ENCODE measurements at places on chromosomes 1 and 21.
A peak's percentile ranks its signal among the peaks of the same experiment; 100 is the strongest.

GRCh38 chr1:182244451-182244850 is 147.1 kb downstream of the GLUL start:
- no peak for DNase-seq

- DNase-seq: no peak
These were observed 8.0 kb upstream of the SELE start for GRCh38 chr1:169741666-169742394.

DNA sequence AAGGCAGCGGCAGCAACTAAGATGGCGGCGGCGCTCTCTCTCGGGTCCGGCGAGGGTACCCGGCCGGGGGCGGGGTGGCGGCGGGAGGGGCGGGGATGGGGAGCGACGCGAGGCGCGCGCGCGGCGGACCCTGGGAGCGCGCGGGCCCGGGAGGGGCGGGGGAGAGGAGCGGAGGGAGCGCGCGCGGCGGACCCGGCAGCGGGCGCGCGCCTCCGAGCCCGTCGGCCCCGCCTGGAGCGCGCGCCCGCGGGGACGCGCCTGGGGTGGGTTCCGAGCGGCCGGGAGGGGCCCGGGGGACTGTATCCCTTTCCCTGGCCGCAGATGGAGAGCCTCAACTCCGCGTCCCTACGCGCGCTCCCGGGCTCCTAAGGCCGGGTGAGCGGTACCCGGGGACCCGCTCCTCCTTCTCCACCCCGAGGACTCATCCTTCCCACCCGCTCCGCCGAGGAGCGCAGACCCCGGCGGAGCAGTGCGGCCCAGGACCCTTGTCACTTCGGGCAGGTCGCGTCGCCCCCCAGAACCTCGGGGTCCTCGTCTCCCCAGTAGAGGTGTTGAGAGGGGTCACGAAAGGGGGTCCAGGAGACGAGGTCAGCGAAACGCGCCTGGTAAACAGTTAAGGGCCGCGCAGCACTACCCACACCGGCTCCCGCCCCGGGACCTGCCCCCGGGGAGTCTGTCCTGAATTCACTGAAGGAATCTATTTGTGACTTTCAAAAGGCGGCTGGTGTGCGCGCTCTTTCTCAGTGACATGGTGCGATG is at the start of gene CLSTN1:
Gene CLSTN1, minus strand, starts transcription at position 23 of the 759 bp plus-strand sequence. CDS start 232 bp downstream, outside the sequence.
- DNase-seq: peak; percentile 79

DNA sequence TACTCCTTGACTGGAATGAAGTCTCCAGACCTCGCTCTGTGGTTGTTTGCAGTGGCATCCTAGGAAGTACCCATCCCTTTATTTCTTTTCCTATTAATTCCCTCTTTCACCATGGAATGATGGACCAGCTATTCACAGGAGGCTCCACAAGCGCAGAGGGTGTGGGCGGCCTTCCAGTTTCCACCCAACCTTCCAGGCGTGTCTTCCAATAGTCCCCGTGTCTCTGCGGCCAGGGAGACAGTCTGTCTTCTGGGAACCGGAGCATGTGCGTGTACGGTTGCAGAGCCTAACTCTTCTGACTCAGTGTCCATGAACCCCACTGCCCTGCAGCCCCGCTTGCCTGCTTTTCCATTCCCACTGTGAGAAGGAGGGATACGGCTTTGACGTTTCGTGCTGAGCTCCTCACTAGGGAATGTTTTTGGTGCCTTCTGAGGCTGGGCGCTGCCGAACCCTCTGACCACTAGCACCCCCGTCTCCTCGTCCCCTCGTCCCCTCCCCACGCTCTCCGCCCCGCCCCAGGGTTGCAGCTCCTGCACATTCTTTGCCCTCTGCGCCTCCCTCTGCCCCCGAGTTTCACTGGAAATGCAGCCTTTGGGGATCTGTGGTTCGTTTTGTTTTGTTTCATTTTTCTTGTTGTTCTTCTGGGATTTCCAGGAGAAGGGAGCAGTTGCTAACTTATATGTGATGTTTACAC is 26.3 kb upstream of the FAM3B start:
- no peak for DNase-seq

- DNase-seq: no peak
These were observed 1242.1 kb downstream of the PLA2G4A start for GRCh38 chr1:188070848-188071247.

DNA sequence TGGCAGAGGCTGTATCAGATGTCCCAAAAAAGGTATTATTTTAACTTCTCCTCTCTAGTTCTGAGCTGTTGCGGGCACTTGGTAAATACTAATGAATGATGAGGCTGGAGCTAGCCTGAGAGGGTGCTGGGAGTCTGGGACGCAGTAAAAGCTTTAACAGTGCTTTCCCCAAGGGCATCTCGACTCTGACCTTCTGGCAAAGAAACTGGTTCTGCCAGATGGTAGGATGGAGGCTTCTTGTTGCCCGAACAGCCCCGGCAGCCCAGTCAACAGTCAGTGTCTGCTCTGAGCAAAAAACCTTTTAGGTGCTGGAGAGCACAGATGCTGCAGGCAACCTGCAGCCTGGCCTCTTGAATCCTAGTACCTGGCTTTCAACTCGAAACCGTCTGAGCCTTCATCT is 2.5 kb upstream of the PNRC2 start:
- no peak for DNase-seq

DNA sequence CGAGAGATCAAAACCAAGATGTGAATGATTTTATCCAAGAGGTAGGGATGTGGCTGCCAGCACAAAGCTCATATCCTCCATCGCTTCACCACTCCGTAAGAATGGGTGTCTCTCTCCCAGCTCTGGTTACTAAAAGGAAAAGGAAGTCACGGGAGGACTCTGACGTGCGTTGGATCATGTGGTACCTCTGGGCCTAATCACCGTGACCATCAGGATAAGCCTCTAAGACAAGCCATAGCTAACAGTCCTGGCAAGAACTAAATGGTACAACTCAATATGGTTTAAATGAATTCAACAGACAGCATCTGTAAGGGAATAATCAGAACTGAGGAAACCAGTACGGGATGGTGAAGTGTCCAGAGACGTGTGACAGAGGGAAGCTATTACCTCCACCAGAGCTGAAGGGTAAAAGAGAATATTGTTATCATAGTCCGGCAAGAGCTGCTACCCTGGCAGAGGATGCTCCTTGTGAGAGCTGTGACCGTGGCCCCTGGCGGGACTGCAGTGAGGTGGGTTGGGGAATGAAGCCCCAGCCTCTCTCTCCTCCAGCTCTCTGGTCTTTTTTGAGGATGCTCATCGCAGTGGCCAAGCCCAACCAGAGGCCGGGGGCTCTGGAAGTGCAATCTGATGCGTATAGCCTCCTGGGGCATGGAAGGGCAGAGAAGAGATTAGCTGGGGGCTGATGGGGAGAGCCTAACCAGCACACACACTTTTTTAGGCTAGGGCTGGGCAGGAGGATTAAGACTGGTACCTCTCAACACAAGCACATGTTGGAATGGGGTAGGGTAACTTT is 54.2 kb downstream of the KIAA1614 start:
- no peak for DNase-seq

- DNase-seq: no peak
These were observed 22.2 kb downstream of the SLC26A9 start for GRCh38 chr1:205920861-205921569.

GRCh38 chr21:15592271-15592860 is 137.4 kb upstream of the USP25 start:
- peak; percentile 44 for DNase-seq

DNA sequence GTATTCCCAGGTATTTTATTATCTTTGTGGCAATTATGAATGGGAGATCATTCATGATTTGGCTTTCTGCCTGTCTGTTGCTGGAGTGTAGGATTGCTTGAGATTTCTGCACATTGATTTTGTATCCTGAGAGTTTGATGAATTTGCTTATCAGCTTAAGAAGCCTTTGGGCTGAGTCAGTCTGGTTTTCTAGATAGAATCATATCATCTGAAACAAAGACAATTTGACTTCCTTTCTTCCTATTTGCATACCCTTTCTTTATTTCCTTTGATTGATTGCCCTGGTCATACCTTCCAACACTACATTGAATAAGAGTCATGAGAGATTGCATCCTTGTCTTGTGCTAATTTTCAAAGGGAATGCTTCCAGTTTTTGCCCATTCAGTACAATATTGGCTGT is 8.0 kb downstream of the OR2L3 start:
- DNase-seq: no peak

Measured in T-helper 2 cell (primary cell).